RWPE2 (cell line): ENCODE measurements at places on chromosomes 2 and 18.

DNA sequence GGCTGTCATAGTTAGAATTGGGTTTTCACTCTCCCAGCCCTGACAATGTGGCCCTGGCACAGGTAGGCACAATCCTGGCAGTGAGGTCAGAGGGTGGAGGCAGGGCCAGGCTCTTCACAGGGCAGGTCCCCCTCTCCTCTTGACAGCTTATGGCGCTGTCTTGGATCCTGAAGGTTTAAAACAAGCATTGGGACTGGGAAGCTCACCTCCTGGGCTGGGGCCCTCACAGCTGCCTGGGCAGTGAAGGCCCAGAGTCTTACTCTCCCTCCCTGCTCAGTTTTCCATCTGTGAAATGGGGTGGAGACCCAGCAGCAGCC is 23.3 kb downstream of the LBH start:
- no peak overlapping the region for H3K27ac ChIP-seq
- peaks cover 7% of the 10 kb centered on the region for H3K4me1 ChIP-seq
- H3K4me3 ChIP-seq: no peak overlapping the region

DNA sequence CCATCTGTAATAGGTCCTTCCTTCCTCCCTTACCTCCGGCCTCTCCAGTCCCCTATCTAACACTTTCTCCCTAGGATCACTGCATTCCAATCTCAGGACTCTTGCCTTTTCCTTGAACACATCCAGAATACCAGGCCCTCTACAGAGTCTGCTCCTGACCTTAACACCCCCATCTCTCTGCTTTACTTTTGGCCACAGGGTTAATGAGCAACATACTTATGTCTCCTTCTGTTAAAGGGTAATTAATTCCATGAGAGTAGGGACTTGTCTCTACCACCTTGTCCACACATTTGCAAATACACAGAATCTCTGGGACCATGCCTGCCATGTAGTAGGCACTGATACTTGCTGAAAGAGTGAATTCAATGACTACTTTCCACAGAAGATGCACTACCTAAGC is 94.9 kb downstream of the COBLL1 start:
- H3K27ac ChIP-seq: no peak overlapping the region
- H3K27me3 ChIP-seq: no peaks in the 10 kb centered on the region
- H3K4me1 ChIP-seq: peaks cover 12% of the 10 kb centered on the region
- no peaks in the 10 kb centered on the region for H3K36me3 ChIP-seq
- H3K4me3 ChIP-seq: no peak overlapping the region

- H3K4me3 ChIP-seq: no peak overlapping the region
- DNase-seq: no peak
- no peaks in the 10 kb centered on the region for H3K4me1 ChIP-seq
Measured at GRCh38 chr2:71348302-71348701, 16.7 kb downstream of the ZNF638 start.

DNA sequence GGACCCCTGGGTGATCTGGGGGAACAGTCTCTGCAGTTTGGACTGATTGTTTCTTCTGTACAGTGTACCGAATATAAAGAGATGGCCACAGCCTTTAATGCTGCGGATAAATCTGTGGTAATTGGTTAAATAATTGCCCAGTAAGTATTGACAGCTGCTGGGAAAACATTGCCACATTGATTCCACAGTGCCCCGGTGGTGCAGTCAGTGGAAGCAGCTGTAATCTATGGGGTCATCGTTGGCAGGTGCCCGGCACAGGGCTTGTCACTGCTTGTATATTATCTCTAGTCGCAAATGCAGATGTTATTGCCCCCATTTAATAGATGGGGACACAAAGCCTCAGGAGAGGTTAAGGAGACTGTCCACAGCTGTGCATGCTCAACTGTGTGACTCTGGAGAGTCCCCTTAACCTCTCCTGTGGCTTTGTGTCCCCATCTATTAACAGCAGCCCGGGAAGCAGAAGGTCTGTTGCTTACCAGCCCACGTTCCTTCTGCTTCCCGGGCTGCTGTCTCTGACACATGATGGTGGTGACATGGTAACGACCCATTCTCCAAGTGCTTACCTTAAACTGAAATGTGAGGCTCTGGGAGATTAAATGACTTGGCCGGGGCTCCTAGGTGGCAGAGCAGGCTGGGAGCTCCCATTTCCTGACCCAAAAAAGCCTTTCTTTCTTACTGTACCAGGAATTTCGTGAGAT is 76.9 kb downstream of the NCK2 start:
- peaks cover 23% of the 10 kb centered on the region for H3K36me3 ChIP-seq
- H3K27me3 ChIP-seq: no peaks in the 10 kb centered on the region
- no peak overlapping the region for H3K4me3 ChIP-seq
- no peak overlapping the region for H3K27ac ChIP-seq
- no peak for DNase-seq

- H3K4me1 ChIP-seq: no peaks in the 10 kb centered on the region
- no peaks in the 10 kb centered on the region for H3K27me3 ChIP-seq
- H3K27ac ChIP-seq: no peak overlapping the region
- H3K4me3 ChIP-seq: no peak overlapping the region
Measured at GRCh38 chr2:60699617-60700016, 56.5 kb upstream of the PAPOLG start.

- no peaks in the 10 kb centered on the region for H3K27me3 ChIP-seq
- no peak overlapping the region for H3K4me3 ChIP-seq
- peaks cover 6% of the 10 kb centered on the region for H3K4me1 ChIP-seq
- no peaks in the 10 kb centered on the region for H3K36me3 ChIP-seq
- no peak for DNase-seq
Measured at GRCh38 chr2:43144263-43144662, 82.1 kb downstream of the ZFP36L2 start.

- no peak for DNase-seq
- no peak overlapping the region for H3K27ac ChIP-seq
- no peaks in the 10 kb centered on the region for H3K36me3 ChIP-seq
- no peak overlapping the region for H3K4me3 ChIP-seq
- no peaks in the 10 kb centered on the region for H3K4me1 ChIP-seq
Measured at GRCh38 chr2:208496129-208496528, 89.5 kb downstream of the PTH2R start.

DNA sequence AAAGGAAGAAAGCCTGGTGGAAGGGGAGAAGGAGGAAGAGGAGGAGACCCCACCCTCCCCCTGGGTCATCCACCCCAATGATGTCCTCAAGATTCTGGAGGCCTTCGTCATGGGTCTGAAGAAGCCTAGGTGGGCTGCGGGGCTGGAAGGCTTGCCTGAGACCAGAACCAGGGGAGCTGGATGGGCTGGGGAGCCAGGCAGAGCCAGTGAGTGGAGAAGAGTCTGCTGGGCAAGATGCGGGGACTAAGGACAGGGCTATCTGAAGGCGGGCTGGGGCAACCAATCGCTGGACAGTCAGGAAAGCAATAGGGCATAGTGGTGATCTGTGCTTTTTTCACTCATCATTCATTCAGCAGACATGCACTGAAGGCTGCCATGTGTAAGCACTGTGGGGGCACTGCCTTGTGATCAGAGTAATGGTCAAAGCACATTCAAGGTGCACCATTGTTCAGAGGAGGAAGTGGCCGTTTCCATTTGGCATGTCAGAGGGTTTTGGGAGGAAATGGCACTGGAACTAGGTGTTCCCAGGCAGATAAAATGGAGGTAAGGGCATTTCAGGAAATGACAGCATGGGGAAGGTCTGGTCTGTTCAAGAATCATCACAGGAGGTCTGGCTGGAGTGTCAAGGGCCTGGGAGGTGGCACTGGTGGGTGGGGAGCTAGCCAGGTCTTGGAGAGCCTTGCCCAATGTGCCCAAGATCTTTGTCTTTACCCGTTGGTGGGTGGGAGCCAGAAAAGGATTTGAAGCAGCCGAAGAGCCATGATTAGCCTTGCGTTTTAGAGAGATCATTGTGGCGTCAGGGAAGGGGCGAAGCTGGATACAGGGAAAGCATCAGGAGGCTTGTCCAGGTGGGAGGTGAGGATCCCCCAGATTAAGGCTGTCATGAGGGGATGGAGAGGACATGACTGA is 24.2 kb downstream of the OTOF start:
- no peak for DNase-seq
- H3K4me1 ChIP-seq: no peaks in the 10 kb centered on the region
- no peaks in the 10 kb centered on the region for H3K36me3 ChIP-seq
- no peak overlapping the region for H3K27ac ChIP-seq
- H3K27me3 ChIP-seq: no peaks in the 10 kb centered on the region

DNA sequence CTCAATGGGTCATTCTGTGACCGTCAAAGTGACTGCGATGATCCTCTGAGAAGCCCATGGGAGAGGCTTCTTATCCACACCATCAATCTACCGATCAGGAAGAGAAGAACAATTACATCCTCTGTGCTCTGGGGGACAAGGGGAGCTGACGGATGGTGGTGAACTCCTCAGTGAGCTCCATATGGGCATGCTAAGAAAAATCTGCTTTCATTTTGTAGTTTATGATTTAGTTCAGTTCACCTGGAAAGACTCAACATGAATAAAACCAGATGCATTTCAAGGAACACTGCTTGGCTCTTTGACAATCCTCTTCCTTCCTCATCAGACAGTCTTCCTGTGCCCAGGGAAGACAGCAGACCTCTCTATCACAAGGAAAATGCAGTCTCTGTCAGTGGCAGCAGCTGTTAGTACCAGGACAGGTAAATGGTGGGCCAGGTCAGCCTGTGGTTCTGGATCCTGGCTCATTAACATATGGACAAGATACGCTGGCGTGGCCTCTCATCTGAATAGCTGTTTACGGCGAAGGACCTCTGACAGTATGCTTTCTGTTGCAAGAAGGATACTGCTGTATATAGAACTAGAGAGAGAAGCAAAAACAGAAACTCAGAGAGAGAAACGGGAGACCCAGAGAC is 176.9 kb downstream of the BCL2 start:
- no peaks in the 10 kb centered on the region for H3K36me3 ChIP-seq
- H3K4me3 ChIP-seq: no peak overlapping the region
- H3K27me3 ChIP-seq: no peaks in the 10 kb centered on the region
- DNase-seq: no peak

DNA sequence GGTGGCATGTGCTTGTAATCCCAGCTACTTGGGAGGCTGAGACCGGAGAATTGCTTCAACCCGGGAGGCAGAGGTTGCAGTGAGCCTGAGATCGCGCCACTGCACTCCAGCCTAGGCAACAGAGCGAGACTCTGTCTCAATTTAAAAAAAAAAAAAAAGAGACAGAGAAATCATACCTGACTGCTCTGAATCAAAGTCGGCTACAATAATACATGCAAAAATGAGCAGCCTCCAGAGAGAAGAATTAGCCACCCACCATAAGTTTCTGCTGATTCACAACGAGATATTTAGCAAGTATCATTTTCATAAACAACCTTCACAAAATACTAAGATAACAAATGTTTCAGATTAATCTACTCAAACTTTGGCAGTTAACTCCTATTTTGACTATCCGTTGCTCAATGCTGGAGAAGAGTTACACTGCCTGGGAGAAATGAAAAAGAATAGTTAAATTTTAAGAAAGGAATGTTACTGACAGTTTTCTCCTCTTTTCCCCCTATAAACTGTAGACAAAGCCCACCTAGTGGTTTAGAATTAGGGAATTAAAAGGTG is 1.5 kb downstream of the OSBPL1A start:
- peaks cover 15% of the 10 kb centered on the region for H3K4me1 ChIP-seq
- H3K27me3 ChIP-seq: no peaks in the 10 kb centered on the region
- no peak overlapping the region for H3K27ac ChIP-seq
- no peak overlapping the region for H3K4me3 ChIP-seq
- no peaks in the 10 kb centered on the region for H3K36me3 ChIP-seq

DNA sequence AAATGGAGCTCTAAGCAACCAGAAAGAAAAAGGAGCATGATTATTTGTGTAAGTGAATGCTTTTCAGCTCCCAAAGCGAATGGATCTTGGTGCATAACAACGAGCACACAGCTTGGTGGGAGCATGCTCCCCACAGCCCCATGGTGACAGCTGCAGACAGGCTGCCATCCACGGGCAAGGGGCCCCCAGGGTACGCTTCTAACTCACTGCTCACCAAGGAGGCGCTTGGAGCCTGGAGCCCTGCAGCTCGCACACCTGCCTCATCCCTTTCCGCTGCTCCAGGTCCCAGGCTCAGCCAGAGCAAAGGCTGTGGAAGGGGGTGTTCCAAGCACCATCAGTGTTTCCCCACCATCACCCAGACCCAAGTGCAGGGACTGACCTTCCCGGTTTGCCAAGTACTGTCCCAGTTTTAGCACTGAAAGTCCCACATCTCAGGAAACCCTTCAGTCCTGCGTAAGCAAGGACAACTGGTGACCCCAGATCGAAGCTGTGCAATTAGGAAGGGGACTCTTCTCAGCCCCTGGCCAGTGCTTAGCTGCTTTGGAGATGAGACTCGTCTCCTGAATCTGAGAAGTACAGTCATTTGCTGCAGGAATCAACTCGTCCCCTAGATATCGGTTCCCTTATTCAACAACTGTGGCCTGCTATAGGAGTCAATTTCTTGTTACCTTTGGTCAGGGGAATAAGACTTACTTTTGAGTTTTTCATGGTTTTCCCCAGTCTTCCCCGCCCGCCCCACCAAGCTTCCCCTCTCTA is 50.0 kb upstream of the ATG16L1 start:
- H3K36me3 ChIP-seq: 0 out of 2 replicates have a peak, but pooled peaks cover 4% of the 10 kb centered on the region
- no peak overlapping the region for H3K4me3 ChIP-seq

DNA sequence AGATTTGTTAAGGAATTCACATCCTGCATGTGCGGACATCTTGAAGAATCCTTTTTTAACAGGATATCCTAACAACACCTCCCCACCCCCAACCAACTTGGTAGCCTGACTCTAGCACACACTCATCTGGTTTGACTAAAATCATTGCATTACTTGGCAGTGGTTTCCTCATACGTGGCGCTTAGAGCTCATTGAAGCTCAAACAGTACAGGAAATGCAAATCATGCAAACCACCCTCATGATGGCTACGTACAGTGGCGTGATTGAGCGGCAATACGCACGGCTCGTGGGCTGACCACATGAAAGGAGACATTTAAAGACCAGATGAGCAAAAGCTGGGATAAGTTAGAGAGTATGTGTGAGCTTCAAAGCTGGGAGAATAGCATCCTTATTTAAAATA is 336.2 kb downstream of the ZEB2 start:
- H3K36me3 ChIP-seq: no peaks in the 10 kb centered on the region
- H3K27ac ChIP-seq: no peak overlapping the region
- no peak overlapping the region for H3K4me3 ChIP-seq
- no peaks in the 10 kb centered on the region for H3K27me3 ChIP-seq
- no peak for DNase-seq

GRCh38 chr18:11565716-11566115 is 43.7 kb upstream of the SLC35G4 start:
- no peak for DNase-seq
- peaks cover 7% of the 10 kb centered on the region for H3K27me3 ChIP-seq

DNA sequence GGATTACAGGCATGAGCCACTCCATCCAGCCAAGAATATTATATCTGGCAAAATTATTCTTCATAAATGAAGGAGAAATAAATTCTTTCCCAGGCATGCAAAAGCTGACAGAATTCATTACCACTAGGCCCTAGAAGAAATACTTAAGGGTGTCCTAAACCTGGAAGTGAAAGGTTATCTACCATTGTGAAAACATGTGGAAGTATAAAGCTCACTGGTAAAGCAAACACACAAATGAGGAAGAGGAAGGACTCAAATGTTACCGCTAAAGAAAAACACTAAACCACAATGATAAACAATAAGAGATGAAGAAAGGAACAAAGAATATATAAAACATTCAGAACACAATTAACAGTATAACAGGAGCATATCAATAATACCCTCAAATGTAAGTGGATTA is 171.8 kb downstream of the CAMKMT start:
- DNase-seq: no peak
- H3K27ac ChIP-seq: no peak overlapping the region
- no peak overlapping the region for H3K4me3 ChIP-seq
- peaks cover 12% of the 10 kb centered on the region for H3K4me1 ChIP-seq
- no peaks in the 10 kb centered on the region for H3K27me3 ChIP-seq

GRCh38 chr2:53901192-53901591 is 41.4 kb upstream of the GPR75 start:
- H3K36me3 ChIP-seq: peaks cover 94% of the 10 kb centered on the region
- H3K4me1 ChIP-seq: peaks cover 12% of the 10 kb centered on the region
- DNase-seq: no peak

- peaks cover 15% of the 10 kb centered on the region; the same call in 1 of the 2 replicates for H3K36me3 ChIP-seq
- H3K4me1 ChIP-seq: peaks cover 23% of the 10 kb centered on the region
- H3K27me3 ChIP-seq: no peaks in the 10 kb centered on the region
- H3K27ac ChIP-seq: no peak overlapping the region
- no peak for DNase-seq
- no peak overlapping the region for H3K4me3 ChIP-seq
Measured at GRCh38 chr2:159144776-159145614, 141.5 kb downstream of the WDSUB1 start.
